RWPE2 (cell line): ENCODE measurements at places on chromosomes 1 and 21.

DNA sequence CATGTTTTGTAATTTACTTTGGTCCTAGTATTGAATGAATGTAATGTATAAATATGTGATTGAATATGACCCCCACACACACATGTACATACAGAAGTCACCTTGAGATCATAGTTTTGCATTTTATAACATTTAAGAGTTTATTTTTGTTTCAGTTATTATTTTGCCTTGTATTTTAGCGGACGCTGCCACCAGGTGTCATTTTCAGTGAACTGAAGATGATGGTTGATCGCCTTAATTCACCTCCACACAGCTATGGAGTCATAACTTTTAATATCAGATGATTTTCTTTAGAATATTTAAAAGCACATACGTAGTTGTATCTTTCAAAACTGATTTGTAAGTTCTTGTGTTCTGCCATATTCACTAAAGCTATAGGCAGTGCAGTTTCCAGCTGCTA lies 130.4 kb downstream of the DYRK1A start:
- no peak for DNase-seq

DNA sequence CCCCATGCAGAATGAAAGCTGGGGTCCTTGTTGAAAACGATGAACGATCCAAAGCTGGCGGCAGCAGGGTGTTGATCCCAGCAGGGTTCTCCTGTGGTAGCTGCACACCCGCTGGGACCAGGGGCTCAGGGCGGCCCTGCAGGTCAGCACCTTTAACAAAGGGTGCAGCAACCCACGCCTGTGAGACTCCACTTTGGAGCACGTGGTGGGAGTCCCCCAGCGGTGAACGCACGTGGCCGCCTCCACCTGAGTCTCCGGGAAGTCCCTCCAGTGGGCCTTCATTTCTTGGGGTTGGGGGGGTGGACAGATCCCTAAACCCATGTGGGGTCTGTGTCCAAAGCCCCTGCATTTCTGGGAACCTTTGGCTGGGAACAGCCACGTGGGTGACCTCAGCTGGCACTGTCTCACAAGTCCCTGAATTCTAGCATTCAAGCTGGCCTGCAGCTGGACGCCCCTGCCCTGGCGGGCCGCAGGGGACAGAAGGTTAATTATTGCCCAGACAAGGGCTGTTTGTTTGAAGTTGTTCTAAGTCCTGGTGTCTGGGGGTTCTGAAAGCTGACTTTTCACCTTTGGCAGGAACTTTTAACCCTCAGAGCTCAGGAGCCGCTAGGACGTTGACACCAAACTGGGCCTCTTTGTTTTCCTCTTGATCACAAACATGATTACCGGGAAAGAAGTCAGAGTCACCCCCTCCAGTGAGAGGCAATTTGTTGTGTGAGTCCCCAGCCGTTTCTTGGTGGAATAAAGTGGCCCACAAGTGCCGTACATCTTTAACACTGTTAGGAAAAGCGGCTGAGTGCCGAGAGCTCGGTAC lies 64.5 kb downstream of the COL18A1 start:
- DNase-seq = no peak

DNA sequence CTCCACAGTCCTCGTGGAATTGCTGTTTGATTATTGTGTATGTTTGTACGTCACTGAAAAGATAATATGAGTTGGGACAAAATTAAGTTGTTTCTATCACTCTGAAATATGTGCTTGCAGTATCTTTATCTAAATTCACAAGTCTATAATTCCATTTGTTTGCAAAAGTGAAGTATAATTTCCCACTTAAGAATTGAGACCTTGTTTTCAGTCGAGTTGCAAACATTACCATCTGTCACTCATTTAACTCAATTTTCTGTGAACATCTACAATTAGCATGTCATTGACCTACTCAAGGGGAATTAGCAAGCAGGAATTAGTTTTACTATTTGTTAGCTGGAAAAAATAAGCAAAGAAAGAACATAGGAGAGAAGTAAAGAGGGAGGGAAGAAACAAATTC lies 195.8 kb downstream of the TPR start:
- DNase-seq = no peak

GRCh38 chr1:36859926-36860325 lies 174.4 kb downstream of the GRIK3 start:
- DNase-seq = no peak

GRCh38 chr1:19647643-19648042 lies 3.5 kb downstream of the NBL1 start:
- DNase-seq = no peak

GRCh38 chr1:248055261-248055660 lies 8.6 kb downstream of the OR2L3 start:
- no peak for DNase-seq

DNA sequence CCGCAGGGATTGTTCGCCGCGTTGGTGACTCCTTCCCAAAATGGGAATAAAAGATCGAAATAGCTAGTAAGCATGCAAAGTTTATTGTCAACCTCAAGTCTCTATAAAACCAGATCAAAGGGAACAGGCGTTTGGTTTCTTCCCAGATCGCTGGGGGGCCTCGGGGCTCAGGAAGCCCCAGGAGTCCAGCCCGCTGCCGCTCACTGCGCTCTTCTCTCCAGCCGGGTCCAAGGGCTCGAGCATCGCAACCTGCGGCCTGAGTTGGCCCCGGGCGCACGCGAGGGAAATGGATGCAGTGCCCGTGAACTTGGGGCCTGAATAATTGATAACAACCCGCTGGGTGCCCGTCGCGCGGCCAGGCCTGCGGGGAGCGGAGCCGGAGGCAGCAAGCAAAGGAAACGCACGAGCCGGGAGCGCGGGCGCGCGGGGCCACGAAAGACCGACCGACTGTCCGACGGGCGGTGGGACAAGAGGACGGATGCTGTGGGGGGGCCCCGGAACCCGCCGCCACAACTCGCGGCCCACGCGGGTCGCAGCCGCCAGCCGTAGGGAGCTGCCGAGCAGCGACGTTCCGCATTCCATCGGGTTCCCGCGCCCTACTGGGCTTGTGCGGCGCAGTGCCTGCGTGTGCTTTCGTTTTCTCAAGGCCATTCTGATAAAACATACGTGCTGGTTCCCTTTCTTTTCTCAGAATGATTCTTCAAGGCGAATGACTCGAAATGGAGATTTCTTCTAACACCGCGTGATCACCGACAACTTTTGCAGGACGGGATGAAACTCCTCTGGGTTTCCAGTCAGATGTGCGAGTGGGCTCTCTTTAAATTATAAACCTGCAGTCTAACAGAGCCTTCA lies 14.0 kb upstream of the ALX3 start:
- DNase-seq = no peak

DNA sequence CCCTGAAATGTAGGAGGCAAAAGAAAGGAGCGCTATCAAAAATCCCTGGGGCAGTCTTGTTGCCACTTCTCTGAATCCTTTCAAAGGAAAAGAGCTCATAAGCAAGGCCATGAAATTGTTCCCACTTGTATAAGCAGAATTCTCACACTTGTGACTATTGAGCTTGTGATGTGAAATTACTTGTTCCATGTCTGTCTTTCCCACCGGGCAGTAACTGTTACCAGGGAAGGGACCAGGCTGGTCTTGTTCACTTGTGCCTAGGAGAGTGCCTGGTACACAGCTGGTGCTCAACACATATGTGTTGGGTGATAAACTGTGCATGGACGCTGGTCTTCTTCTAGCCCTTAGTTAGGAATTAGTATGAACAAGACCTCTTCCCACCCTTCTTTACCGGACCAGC lies 150.6 kb downstream of the CDC7 start:
- DNase-seq = no peak

GRCh38 chr1:209095627-209096595 lies 487.6 kb upstream of the CAMK1G start:
- peak; percentile 69 for DNase-seq

- DNase-seq = no peak
These were observed 21.1 kb upstream of the IL22RA1 start for GRCh38 chr1:24164004-24164403.

GRCh38 chr1:92797961-92798360 lies 13.1 kb upstream of the EVI5 start:
- no peak for DNase-seq

DNA sequence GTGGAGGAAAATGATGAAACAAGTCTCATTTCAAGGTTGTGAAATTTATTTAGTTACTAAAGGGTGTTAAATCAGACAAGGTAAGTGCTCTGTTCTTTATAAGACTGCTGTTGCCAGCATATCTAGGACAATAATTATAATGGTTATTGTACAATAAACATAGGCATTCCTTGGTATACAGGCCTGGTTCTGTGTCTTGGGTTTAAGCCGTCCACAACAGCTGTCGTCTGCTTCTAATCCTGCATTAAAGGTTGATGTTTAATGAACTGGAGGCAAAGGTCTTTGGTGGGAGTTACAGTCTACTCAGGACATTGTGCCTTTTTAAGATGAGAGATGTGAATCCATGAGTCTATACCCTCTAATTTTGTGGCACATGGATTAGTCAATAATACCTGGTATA lies 23.4 kb upstream of the FMO4 start:
- no peak for DNase-seq

DNA sequence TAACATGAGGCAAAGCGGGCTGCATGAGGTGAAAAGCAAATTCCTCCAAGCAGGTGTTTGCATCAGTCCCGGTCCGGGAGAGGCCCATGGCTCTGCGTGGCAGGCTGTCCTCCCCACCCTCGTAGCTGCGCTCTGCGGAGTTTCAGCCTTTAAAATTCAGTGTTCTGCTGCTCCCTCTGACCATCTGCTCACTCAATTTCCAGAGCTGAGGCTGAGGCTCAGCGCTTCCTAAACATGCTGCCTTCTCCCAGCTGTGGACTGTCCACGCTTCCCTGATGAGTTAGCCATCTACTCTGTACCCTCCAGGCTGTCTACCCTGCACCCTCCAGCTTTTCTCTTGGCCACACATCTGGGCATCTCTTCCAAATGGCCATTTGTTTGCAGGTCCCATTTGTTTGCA lies 87.7 kb downstream of the KCNJ6 start:
- DNase-seq = no peak

DNA sequence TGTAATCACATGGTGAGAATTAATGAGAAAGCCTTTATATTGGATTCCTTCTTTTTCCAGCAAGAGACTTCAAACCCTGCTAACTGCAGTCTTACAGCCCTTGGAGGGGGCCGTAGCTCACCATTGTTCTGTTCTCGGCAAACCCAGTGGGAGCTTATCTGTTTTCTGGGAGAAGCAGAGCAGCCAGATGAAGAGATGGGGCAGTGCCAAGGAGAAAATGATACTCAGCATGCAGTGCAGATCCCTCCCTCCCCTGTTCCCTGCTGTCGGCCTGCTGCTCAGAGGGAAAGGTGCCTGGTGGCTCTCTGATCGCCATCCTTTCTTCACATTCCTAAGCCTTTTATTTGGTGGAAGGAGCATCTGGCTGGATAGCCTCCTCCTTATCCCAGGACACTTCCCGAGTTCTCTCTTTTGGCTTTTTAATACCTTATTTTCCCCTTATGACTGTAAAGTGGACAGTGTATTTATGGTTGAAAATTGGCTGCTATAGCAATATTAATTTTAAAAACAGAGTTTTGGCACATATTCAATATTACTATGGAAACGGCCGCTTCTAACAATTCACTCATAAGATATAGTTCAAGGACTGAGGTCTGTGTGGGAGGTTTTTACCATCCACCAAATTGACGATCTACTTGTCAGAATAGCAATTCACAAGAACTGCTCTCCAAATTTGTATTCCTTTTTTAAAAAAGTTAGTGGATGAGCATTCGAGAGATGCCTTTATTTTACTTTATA lies 203.4 kb downstream of the CRB1 start:
- DNase-seq = no peak

GRCh38 chr1:59013276-59013927 lies 229.6 kb upstream of the JUN start:
- no peak for DNase-seq

DNA sequence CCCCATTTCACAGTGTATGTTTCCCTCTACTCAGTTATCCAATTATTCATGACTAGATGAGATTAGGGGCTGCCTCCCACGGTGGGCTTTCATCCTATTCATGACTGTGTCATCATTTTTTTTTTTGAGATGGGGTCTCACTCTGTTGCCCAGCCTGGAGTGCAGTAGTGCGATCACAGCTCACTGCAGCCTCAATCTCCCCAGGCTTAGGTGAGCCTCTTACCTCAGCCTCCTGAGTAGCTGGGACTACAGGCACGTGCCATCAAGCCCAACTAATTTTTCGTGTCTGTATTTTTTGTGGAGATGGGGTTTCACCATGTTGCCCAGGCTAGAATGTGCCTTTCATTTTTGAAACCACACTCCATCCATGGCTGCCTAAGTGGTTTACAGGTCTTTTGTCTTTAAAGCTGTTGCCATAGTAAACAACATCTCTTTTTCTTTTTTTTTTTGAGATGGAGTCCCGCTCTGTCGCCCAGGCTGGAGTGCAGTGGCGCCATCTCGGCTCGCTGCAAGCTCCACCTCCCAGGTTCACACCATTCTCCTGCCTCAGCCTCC lies 60.0 kb downstream of the PIK3CD start:
- no peak for DNase-seq

DNA sequence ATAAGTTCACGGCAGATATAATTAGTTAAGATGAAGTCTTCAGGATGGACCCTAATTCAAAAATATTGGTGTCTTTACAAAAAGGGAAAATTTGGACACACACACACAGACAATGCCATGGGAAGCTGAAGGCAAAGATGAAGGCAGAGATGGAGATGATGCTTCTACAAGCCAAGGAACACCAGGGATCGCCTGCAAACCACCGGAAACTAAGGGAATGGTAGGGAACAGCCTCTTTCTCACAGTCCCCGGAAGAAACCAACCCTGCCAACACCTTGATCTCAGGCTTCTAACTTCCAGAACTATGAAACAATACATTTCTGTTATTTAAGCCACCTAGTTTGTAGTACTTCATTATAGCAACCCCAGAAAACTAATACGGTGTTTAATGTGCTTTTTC lies 15.1 kb upstream of the SERTAD4 start:
- DNase-seq = no peak
